ENCODE measurements at places on chromosomes 12 and 14. TPM values are rescaled to one million over a fixed set of nuclear protein-coding genes. Genes with fewer than 3 reads are reported as not detected.

Gene GSG1
- not detected for total RNA-seq

- peaks cover 5% of the 10 kb centered on the region for H3K4me1 ChIP-seq
- peaks cover 45% of the 10 kb centered on the region for H3K36me3 ChIP-seq
- H3K27ac ChIP-seq: peak overlapping the region; percentile 11
- H3K27me3 ChIP-seq: no peaks in the 10 kb centered on the region
Observed at GRCh38 chr12:50786498-50787231, 22.8 kb downstream of the ATF1 start.

GRCh38 chr14:63039866-63040265 lies 5.4 kb downstream of the KCNH5 start:
- no peak overlapping the region for H3K27ac ChIP-seq
- DNase-seq: no peak
- H3K4me3 ChIP-seq: no peak overlapping the region
- no peaks in the 10 kb centered on the region for H3K27me3 ChIP-seq
- H3K4me1 ChIP-seq: no peaks in the 10 kb centered on the region

GRCh38 chr14:80316441-80316840 lies 105.1 kb upstream of the DIO2 start:
- DNase-seq: no peak
- no peak overlapping the region for H3K27ac ChIP-seq
- no peak overlapping the region for H3K4me3 ChIP-seq
- no peaks in the 10 kb centered on the region for H3K36me3 ChIP-seq
- no peaks in the 10 kb centered on the region for H3K4me1 ChIP-seq

- H3K4me1 ChIP-seq: no peaks in the 10 kb centered on the region
- no peak overlapping the region for H3K4me3 ChIP-seq
- no peaks in the 10 kb centered on the region for H3K27me3 ChIP-seq
- DNase-seq: no peak
- H3K27ac ChIP-seq: no peak overlapping the region
Observed at GRCh38 chr14:23624830-23625404, 11.2 kb upstream of the DHRS2 start.

DNA sequence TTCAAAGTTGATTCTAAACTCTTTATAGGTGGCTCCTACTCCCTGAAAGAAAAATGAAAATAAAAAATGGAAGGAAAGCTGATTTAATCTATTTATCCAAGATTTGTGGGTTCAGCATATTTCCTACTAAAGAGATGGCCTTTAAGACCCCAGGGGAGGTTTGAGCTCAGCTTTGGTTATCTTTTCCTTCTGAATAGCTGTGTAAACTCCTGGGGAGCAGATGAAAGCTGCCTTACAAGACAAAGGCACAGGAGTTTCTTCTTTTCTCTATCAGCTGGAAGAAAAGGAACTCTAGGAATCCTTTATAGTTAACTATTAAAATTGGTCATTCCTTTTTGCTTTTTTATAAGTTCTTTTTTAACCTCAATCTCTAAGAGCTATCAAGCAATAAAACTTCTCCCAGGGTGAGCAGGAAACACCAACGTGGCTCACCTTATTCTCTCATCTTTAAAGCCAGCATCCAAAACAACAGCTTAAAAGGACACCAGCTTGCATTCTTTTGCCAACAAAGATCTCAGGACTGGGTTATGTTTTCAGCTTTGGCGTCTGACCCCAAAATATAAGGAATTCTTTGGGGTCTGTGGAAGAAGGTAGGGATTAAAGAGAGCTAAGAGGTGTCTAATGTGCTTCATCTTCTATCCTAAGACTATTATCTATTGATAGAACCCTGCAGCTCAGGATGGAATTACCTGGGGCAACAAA lies 371.7 kb upstream of the KITLG start:
- no peaks in the 10 kb centered on the region for H3K4me1 ChIP-seq
- H3K27me3 ChIP-seq: no peaks in the 10 kb centered on the region
- H3K36me3 ChIP-seq: no peaks in the 10 kb centered on the region
